ENCODE measurements at places on chromosomes 12 and 14.

DNA sequence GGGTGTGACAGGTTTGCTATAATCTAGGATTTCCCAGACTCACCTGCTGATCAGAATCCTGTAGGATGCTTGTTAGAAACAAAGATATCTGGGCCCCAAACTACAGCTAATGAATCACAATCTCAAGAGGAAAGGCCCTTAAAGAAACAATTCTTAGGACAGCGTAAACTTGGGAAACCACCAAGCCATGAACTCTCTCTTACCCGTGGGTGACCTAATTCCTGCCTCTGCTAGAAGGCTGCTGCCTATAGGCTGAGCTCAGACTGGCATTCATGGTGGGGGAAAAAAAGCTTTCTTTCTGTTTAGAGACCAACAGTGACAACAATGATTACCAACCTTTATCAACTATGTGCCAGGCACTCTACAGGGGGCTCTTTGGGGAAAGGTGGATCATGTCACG is 213.9 kb upstream of the FKBP4 start:
- DNase-seq, result peak; percentile 8

- DNase-seq, result no peak
These were observed 321.2 kb downstream of the RAD51B start for GRCh38 chr14:68140806-68141205.

GRCh38 chr14:53621433-53621832 is 335.2 kb downstream of the BMP4 start:
- no peak for DNase-seq

- DNase-seq, result peak; percentile 50
These were observed 46.1 kb upstream of the FRMD6 start for GRCh38 chr14:51605575-51605974.

DNA sequence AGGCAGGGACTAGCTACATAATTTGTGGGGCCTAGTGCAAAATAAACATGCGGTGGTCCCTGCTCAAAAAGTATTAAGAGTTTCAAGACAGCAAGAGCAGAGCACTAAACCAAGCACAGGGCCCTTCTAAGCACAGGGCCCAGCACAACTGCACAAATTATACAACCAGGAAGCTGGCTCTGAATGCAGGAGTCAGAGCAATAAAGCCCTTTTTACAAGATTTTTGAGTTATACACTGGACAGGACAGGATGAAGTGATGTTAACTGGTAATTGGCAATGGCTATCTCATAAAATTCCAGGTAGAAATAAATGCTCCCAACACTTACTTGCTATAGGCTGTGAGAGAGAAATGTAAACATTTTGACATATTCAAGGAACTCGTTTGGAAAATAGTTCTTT is 86.2 kb upstream of the GPHB5 start:
- DNase-seq, result no peak

- DNase-seq, result no peak
These were observed 131.3 kb downstream of the SLC25A47 start for GRCh38 chr14:100454437-100454836.

DNA sequence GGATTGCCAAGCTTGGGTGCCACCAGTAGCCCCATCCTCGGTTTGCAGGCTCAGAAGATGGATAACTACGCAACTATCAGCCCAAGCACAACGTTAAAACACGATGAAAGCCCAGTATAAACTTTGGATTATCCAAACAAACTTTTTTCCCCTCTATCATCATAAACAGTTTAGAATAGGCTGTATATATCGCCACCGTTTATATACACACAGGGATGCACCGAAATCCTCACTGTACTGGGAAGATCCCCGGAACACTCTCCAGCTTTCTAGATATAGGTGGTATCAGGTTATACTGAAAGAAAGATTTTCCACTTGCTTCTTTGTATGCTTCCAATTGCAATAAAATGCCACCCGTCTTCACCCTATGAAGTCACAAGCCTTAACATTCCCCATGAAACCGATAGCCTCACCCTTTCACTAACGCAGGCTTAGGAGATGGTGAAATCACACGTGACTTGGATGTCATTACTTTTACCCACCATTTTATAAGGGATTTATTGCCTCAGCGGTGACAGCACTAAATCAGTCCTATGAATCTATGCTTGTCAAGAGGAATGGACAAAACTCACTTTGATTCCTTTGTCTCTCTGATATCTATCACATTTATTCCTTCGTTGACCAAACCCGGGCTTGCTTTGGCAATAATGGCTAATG is 207.6 kb upstream of the FOXN3 start:
- no peak for DNase-seq

DNA sequence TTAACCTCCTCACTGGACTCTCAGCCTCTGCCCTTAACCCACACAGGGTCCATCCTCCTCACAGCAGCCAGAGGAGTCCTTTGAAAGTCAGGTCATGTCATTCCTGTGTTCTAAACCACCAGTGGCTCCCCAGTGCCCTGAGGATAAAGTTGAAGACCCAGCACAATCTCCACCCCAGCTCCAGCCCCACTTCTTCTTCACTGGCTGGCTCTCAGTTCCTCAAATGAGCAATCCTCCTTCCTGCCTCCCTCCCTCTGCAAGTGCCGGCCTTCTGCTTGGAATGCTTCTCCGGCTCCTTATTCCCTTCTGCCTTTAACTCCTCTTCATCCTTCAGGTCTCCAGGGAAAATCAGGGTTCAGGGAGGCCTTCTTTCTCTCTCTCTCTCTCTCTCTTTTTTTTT is 32.0 kb upstream of the SPPL3 start:
- DNase-seq, result no peak

DNA sequence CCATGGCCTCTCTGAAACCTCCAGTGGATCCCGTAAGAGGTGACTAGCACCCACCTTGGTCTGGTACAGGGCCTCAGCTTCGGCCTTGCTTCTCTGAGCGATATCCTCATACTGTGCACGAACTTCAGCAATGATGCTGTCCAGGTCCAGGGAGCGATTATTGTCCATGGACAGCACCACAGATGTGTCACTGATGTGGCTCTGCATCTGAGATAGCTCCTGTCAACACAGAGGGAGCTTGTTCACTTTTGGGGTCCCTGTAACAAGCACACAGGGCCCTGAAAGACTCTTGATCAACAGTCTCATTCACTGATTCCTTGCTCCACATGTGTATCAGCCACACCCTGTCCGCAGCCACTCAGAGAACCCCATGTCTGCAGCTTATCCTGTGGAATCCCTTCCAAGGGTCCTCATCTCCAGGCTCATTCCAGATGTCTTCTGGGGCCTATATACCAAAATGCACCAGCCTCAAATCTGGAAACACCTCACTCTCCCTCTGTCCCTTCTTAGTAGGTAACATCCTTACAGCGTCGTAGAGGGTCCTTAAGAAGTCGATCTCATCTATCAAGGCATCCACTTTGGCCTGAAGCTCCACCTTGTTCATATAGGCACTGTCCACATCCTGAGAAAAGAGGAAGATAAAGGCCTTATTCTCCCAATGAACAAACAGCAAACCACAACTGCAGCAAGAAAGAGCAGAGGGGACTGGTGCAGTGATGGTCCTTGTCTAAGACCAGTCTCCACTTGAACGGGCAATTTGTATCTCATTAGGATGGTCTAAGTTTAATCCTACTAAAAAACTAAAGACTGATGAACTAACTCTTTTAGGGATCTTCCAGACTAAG is 3.5 kb downstream of the KRT3 start:
- DNase-seq, result no peak

GRCh38 chr12:56234746-56235436 is 5.0 kb downstream of the SLC39A5 start:
- DNase-seq, result no peak

DNA sequence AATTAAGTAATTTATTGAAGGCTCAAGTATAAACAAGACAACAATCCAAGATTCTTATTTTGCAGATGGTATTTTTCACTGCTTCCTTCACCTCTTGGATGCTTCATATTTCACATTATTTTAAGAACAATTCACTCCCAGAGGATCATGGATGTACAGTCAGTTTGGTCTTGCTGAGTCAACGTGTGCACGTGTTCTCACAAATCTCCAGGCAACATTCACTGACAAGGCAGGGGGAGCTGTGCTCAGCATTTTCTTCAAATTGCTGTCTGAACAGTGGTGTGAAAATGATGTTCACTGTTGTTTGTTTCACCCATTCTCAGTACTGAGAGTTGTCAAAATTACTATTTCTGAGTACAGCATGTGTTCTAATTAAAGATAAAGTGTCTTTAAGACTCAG is 118.3 kb upstream of the SLC38A4 start:
- peak; percentile 85 for DNase-seq

- DNase-seq, result no peak
These were observed 58.9 kb downstream of the DHRS2 start for GRCh38 chr14:23694949-23695663.

DNA sequence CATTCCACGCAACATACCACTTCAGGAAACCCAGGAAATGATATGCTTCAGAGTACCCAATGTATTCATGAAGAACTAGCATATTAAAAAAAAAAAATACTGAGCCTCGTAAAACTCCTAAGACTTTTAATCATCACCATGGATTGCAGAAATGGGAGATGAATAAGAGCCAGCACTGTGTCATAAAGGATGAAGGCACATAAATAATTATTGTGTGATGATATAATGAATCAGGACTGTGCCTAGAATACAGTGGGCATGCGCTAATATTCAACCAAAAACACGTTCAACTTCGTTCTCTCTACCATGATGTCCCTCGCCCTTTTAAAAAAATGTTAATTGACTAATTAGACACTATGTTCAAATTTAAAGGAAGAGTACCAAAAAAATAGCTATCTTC is 68.7 kb downstream of the CIT start:
- peak; percentile 88 for DNase-seq

GRCh38 chr12:113228394-113229028 is 7.2 kb downstream of the TPCN1 start:
- DNase-seq, result no peak

DNA sequence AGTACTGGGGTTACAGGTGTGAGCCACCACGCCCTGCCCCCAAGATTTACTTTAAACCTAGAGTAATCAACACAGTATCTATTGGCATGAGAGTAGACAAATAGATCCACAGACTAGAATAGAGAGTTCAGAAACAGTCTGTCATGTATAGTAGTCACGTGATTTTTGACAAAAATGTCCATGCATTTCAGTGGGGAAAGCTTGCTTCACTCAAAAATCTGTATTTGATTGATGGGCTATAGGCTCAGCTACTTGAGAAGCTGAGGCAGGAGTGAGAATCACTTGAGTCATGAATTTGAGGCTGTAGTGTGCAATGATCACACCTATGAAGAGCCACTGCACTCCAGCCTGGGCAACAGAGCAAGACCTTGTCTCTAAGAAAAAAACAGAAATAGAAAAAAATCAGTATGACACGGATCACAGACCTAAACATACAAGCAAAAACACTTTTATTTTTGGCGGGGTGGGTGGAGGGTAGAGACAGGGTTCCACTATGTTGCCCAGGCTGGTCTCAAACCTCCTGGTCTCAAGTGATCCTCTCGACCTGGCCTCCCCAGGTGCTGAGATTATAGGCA is 7.6 kb upstream of the ORAI1 start:
- no peak for DNase-seq

DNA sequence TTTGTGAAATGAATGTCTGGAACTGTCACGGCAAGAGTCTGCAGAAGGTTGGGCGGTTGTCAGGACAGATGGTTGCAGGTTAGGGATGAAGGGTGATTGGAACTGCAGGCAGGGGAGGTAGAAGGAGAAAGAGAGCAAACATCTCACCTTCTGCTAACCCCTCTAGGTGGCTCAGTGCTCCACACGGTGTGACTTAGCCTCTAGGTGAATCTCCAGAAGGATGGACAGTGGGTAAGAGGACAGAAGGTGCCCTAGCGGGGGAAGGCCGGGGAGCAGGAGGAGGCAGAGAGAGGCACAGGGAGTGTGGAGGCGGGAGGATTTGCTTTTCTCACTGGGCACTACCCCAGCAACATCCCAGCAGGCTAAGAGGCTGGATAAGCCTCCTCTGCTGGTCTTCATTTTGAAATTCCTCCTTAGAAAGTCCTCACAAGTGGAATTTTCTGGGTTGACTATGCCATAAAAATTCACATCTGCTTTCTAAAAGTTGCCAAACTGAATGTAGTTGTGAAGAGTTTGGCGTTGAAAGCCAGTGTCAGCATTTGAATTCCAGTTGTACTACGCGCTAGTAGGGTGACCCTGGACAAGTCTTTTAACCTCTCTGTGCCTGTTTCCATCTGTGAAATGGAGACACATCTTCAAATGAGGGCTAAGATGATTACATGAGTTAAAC is 10.7 kb upstream of the GPR68 start:
- no peak for DNase-seq

DNA sequence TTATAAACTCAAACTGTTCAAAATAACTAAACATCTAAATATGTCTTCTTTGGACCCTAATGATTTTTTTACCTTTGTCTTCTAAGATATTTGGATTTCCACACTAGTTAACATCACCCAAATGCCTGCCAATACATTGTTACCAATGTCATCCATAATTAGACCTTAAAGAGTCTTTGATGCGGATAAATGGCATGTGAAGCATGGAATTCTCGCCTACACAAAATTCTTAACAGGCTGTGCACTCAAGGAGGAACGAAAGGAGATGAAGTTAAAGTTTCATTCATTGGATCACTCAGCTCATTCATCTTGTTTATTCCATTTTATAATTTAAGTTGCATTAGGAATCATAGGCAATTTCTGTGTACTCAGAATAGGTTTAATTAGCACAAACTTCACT is 219.7 kb downstream of the ACSS3 start:
- no peak for DNase-seq

DNA sequence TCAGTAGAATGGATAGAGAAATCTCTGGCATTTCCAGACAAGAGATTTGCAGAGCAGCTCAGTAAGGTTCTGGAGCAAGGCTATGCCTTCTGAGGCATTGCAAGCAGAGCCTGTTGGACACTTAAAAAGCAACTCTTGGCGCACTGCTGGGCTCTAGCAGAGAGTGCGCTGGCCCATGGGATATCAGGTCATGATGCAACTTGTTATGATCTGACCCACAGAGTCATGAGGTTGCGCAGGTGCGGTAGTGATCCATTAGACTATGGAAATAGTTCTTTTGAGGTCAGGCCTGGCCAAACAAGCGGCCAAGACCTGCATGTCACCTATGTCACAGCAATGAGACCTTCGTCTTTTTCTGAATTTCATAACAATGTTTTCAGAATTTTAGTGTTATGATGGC is 168.6 kb downstream of the TMTC3 start:
- DNase-seq, result peak; percentile 5

DNA sequence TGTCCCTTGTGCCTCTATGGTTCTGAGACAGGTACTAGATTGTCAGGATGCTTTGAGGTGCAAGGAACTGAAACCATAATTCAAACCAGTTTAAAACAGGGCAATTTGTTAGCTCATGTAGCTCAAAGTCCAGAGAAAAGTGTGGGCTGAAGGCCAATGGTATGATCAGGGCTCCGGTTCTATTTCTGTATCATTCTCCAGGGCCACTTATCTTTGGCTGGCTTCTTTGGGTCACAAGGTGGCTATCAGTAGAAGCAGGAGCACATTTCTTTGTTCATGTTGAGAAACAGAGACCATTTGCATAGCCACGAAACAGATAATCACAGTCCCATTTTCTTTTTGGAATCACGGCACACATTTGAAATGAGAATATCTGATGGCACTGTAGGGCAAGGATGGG is 294.9 kb downstream of the ETNK1 start:
- no peak for DNase-seq

- peak; percentile 13 for DNase-seq
These were observed 1.1 kb downstream of the C14orf93 start for GRCh38 chr14:23008831-23009230.
